Stromal cell of bone marrow (primary cell): ENCODE measurements at places on chromosomes 7 and 10.

- peak; percentile 3 for DNase-seq
Observed at GRCh38 chr7:103851357-103851756, 138.1 kb downstream of the RELN start.

- DNase-seq, result peak; percentile 92
Observed at GRCh38 chr7:81618396-81619014, 151.3 kb downstream of the HGF start.

GRCh38 chr10:72257051-72257892 is 16.5 kb upstream of the DDIT4 start:
- no peak for DNase-seq

GRCh38 chr10:72248468-72249151 is 25.1 kb upstream of the DDIT4 start:
- no peak for DNase-seq

DNA sequence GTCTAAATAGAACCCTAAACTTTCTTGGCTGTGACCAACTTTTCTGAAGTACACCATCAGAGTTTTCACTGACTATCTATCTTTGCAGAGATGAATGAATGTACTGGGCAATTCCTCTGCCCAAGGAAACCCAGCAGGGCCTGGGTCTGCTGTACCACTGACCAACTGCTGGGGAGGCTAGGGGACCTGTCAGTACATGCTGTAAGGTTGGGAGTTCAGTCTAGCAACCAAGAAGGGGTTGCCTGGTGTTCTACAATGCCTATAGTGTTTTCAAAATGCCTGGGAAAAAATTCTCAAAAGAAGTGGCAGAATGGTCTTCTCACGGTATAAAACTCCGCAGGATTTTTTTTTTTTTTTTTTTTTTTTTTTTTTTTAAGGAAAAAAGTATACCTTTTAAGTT is 106.3 kb downstream of the NT5C2 start:
- DNase-seq, result no peak

DNA sequence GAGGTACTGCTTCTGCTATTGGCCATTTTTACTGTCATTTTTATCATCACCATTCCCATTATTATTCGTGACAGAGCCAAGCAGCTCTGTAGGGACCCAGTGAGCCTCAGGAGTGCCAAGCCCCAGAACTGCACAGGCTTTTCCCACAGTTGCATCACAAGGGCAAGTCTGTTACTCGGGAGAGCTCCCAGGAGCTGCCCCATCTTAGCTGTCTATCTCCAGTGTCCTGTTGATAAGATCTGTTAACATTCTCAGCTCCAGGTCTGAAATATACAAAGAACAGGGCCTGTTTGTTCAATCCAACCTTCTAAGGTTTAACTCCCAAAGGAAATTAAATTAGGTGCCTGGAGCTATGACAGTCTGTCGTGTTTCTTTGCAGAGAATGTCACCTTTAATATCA is 20.2 kb upstream of the TRIM8 start:
- no peak for DNase-seq
